ENCODE measurements at places on chromosomes 7 and 10.

- DNase-seq, result no peak
These were observed 319 bp upstream of the MMD2 start for GRCh38 chr7:4959306-4959705.

GRCh38 chr7:149719050-149719899, 54.1 kb downstream of the ZNF467 start:
- DNase-seq, result no peak

- no peak for DNase-seq
These were observed 165.5 kb upstream of the SMIM30 start for GRCh38 chr7:113283861-113284260.

- no peak for DNase-seq
These were observed 82.2 kb downstream of the GTF2IRD1 start for GRCh38 chr7:74535951-74536356.

DNA sequence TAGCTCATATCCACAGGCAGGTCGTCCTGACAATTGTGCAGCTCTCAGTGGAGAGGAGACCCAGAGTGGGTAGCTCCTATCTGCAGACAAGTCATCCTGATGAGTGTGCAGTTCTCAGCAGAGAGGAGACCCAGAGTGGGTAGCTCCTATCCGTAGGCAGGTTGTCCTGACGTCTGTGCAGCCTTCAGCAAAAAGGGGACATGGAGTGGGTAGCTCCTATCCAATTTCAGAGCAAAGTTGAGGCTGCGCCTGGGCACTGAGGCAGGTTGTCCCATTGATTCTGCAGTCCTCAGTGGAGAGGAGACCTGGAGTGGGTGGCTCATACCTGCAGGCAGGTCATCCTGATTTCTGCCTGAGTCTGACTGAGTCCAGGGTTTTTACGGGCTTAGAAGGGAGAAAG, 111.8 kb downstream of the HPSE2 start:
- no peak for DNase-seq

- DNase-seq, result no peak
These were observed 199.5 kb downstream of the GPAM start for GRCh38 chr10:111984057-111984456.

DNA sequence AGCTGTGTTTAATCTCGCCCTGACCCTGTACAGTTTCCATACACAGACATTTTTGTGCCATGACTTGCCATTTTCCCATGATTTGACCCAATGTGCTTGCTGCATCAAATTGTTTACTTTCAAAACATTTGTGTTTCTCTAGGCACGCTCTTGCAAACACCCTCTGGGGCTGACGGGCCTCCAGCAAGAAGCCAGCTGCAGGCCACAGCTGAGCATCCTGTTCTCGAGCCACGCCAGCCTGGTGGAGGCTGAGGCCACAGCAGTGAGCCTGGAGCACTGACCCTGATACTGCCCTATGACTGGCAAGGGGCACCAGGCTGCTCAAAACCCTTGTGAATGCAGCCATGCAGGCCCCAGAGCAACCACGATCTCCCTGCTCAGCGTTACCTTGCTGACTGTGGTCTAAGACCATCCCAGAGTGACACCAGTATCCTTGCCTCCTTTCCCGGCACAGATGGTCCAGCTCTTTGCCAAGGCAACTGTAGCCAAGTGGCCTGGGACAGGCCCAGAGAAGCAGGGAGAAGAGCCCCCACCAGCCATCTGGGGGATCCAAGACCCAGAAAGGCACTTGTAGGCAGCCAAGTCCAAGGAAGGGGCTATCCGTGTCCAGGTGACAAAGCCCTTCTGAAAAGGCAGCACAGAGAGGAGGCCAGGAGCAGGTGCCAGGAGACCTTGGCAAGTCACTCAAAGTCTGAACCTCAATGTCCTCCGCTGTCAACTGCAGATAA, 78.5 kb downstream of the OAT start:
- no peak for DNase-seq

- DNase-seq, result no peak
These were observed 322.5 kb downstream of the PTPRN2 start for GRCh38 chr7:158264881-158265742.

- DNase-seq, result no peak
These were observed 120.3 kb downstream of the WNT2 start for GRCh38 chr7:117202511-117202910.

- DNase-seq, result no peak
These were observed 5.0 kb downstream of the TPK1 start for GRCh38 chr7:144830811-144831210.

GRCh38 chr10:99758211-99758891, 24.1 kb upstream of the ABCC2 start:
- no peak for DNase-seq

DNA sequence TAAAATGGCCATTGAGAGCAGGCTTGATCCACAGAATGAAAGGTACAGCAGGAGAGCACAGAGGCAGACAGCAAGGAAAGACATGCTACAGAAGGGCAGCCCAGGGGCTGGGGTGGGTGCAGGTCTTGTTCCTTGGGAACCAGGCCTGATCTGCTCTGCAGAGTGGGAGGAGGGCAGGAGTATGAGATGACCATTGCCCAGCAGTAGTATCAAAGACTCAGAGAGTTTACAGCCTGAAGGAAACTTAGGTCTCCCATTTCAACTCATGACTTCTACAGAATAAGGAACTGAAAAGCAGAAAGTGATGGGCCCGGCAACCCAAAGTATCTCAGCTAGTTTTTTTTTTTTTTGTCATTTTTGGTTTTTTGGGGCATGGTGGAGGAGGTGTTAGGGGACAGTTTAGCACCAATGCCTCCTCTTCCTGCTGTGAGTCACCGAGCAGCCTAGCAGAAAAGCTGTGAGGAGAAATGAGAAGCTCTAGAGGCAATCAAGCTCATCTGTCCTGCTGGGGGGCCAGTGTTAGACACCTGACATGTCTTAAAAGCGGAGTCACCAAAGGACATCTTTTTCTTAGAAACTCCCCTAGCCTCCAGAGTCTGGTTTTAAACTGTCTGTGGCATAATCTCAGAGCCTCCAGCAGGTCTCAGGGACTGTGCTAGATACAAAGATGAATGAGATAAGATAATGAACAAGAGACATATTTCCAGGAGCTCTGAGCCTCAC, 34.3 kb upstream of the HERPUD2 start:
- peak; percentile 56 for DNase-seq

- no peak for DNase-seq
These were observed 495.8 kb downstream of the PARD3 start for GRCh38 chr10:34319197-34319846.

- DNase-seq, result no peak
These were observed 198.5 kb upstream of the TMEM196 start for GRCh38 chr7:19971956-19972355.

DNA sequence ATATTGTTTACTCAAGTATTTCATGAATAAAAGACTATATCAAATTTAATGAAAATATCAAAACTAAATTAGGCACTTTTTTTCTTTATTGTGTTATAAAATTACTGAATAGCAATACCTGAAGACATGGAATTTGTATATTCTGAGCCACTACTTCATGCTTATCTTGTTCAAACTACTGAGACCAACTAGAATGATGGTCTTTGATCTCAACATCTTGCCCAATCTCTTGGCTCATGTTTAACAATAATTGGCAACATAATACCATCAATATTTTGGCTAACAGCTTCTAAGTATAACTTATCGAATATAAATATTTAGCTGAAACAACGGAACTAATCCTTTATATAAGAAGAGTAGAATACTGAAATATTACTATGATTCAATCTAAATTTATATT, 56.5 kb upstream of the AGMO start:
- no peak for DNase-seq

Measured in MM.1S (cell line).